ENCODE measurements at places on chromosomes 12 and 14.

DNA sequence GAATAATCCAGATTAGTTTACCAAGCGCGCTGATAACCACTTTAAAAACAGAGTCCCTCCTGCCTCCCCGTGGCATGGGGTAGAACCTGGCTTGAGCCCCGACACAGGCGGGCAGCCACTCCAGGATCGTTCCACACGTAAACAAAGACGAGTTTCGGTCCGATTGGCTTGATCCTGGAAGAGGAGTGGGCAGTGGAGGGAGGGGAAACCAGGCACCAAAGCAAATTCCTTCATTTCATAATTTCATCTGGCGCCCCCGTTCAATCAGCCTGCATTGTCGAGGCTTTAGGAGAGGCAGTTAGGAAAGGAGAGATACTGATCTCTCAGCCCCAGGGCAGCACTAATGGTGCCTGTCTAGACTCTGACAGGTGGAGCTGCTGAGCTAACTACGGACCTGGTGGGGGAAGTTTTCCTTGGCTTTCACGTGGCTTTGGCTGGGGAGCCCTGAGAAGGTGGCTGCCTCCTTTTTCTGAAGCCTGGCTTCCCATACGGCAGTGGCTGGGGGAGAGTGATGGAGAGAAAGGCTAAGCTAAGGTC lies 751 bp upstream of the GPRC5A start:
- no peak for DNase-seq

- DNase-seq, result no peak
Measured at GRCh38 chr14:92542766-92543554, 29.4 kb downstream of the RIN3 start.

- no peak for DNase-seq
Measured at GRCh38 chr12:85280165-85280983, at the start of gene ALX1. Gene ALX1, plus strand, starts transcription at chr12:85280220. Its CDS starts 42 bp downstream, at chr12:85280262.

DNA sequence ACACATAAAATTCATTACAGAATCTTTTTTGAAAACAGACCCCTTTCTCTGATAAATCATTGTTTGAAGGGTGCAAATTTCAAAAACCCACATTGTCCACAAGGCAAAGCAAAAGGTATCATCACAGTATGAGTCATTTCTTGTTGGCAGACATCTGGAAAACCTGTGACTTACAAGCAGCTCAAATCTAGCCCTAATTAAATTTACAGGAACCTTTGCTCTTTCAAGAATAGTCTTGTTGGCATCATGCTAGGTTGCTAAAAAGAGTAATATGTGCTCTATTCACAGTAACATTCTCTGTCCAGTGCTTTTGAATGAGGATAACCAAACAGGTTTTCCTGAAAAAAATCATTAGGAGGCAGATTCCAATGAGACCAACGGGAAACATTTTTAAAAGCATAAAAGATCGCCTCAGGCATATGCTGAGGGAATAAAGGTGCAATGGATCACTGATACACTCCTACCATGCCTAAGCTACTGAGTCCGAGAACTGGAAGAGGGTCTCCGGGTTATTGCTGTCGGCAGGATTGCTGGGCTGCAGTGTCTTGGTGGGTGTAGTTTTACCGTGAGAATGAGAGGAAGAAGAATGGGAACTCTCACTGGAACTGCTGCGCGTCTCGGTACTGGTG lies 55.5 kb upstream of the TTC7B start:
- DNase-seq, result no peak

GRCh38 chr12:5258926-5259325 lies 173.0 kb upstream of the NTF3 start:
- no peak for DNase-seq

DNA sequence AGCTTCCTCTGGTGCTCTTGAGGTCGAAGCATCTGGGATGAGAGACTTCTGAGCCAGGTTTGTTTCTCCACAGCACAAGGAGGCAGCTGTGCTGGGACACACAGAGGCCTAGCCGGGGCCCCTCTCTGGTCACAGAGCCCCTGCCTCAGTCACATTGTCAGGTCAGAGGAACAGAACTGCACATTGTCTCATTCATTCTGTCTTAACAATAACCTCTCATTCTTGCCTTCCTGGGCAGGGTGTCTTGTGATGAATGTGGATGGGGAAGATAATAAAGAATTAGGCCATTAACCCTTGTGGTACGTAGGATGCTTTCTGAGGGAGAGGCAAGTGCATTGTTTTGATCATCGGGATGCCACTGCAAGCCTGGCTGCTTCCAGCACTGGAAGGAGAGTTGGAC lies 29.8 kb downstream of the FNTB start:
- no peak for DNase-seq

DNA sequence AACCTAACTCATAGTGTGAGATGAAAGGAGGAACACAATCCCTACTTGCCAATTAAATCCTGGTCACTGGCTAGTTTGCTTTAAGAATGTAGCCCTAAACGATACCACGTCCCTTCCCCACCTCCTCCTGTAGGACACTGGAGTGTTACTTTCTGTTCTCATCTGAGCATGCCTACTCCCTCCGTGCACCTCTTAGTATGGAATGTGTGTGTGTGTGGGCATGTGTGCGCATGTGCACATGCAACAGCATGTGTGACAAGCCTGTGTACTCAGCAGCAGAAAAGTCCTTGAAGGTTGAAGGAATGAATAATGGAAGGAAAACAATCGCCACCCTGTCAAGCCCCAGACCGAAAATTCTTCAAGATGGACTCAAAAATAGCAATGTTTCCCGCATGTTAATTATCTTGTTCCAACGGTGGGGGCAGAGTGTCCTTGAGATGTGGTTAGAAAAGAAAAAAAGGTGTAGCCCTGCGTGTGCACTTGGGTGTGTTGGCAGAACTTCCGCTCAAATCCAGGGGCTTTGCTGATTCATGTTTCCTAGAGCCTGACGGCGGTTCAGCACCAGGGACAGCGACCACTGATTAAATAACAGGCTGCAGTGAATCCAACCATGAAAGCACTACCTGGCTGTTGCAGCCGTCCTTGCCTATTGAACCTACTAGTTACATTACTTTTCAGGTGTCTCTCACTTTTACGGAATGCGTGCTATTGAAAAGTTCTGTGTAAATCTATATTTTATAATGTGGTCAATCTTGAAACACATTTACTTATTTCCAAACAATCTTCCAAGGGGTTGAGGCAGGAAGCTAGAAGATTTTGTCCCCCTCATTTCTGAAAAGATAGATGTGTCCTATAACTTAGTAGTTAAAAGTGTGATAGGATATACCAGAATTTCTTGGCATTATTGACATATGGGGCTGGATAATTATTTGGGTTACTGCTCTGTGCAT lies 79.8 kb downstream of the SRRM4 start:
- no peak for DNase-seq

DNA sequence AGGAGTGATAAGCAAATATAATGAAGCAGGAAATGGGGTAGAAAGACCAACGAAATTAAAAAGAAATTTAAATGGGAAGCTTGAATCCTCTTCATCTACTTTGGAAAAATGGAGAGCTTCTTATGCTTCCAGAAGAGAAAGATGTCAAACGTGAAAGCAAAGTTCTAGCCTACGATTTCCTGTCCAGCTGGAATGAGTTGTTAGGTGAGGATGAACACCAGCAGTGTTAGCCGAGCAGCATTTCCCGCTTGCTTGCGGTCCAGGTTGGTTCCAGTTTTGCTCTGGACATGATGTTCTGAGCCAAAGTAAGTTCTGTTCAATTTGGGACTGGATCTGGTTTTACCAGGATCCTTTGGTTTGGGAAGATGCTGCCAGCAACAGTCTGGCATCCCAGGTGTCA lies 78.9 kb downstream of the DACT1 start:
- DNase-seq, result no peak

DNA sequence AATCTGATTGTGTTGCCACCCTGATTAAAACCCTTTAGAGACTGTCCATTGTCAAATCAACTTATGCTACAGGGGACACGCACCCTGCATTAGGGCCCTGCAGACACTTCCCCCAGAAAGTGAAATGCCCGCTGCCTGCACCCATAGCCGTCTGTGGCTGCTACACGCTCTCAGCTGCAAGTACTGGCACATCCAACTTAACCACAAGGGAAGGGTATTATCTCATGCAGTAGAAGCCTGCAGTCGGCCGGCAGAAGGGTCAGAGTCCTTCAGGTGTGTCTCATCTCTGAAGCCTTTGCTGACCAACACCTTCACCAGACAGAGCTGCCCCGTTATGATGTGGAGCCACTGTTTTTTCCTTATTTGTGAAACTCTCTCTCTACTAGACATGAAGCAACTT lies 20.8 kb downstream of the CFAP251 start:
- DNase-seq, result no peak

DNA sequence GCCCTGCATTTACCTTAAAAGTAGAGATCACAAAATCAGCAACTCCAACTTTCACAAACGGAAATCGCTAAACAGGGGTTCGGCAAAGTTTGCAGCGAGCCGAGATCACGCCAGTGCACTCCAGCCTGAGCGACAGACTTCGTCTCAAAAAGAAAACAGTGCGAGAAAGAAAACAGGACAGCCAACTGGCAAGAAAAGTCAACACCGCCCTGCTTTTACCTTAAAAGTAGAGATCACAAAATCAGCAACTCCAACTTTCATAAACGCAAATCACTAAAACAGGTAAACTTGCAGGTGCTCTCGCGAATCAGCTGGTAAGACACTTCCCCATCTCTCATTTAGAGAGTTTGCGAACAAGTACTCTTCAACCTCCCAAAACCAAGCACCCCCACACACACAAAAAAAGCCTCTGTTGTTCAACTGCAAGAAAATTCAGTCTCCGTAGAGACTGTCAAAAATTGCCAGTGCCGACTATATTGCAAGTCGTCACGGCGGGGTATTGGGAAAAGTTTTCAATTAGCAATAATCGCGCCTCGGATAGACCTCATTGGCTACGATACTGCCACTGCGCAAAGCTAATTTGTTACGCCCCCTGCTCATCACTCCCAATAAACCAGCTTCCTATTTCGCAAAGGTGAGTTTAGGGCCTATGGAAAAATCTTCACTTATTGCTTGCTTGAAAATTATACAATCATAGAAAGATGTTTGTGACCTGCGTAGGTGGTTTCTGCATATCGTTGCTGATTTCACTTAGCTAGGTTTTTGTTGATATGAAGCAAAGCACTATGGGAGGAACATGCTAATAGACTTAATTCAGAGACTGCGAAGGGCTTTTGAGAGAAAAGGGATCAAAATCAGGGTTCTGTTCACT lies at the start of gene RNU4-1:
Gene RNU4-1 (minus strand): TSS at position 577 of the 871 bp plus-strand sequence.
- DNase-seq, result peak; percentile 86

All from Panc1 (cell line).